ENCODE measurements at places on chromosomes 4 and X.
A peak's percentile ranks its signal among the peaks of the same experiment; 100 is the strongest.

DNA sequence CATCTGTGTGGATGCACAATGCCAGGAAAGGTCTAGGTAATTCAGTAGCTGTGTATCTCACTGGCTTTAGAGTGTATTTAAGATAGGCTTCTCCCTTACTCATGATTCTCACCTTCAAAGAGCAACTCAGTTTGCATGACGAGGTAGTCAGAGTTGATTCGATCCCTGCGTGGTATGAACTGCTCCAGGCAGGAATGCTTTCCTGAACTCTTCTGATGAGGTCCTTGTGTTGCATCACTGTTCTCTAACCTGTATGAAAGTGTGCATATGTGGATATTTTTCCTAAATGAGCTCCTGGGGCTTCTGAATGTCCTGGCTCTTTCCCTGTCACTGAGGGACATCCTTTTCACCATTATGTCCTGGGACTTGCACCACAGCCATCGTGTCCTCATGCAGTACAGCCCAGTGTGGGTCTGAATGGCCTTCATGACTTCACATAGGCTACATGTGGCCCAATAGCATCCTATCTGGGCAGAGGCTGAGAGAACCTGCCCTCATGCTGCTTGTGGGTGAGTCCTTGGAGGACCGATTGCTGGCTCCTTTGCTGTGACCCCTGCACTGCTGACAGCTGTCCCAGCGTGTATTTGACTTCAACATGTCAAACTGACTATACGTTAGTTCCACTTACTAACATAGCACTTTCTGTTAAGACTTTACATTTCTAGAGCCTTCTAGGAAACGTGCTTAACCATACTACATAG, 65.3 kb upstream of the WDR1 start:
- no peak for DNase-seq

DNA sequence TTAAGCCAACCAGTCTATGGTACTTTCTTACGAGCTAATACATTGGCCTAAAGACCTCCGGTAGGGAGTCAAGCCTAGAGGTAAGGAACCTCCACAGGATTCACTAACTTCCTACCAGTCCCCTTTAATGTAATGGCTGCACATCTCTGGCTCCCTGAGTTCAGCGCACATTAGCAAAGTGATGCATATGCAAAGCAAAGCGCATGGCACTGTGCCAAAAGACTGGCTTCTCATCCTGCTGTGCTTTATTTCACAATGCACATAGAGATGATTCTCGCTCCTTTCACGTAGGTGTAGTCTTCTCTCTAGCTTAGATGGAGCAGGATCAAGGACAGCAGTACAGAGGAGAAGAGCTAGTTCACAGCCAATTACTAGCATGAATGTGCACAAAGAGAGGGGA, 14.6 kb upstream of the CLTRN start:
- no peak for DNase-seq

- DNase-seq, result peak; percentile 66
These were observed 65.8 kb upstream of the MSN start for GRCh38 chrX:65601530-65602220.

DNA sequence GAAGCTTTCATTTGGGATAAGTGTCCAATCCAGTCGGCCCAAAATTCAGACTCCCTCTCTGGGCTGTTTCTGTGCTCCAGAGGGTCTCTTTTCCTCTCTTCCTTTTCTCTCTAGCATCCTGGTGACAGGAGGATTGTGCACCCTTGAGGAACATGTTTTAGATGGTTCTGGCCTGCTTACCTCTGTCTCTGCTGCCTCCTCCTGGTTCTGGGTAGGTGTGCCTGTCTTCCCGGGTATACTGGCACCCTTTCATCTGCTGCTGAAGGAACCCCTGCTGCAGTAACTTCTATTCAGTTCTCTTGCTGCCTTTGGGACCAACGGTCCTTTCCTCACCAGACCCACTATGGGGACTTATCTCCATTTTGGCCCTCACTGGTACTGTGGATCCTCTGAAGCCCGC, 53.2 kb downstream of the HMGB2 start:
- DNase-seq, result no peak

- DNase-seq, result no peak
These were observed 248.7 kb downstream of the DHX15 start for GRCh38 chr4:24335616-24336015.

DNA sequence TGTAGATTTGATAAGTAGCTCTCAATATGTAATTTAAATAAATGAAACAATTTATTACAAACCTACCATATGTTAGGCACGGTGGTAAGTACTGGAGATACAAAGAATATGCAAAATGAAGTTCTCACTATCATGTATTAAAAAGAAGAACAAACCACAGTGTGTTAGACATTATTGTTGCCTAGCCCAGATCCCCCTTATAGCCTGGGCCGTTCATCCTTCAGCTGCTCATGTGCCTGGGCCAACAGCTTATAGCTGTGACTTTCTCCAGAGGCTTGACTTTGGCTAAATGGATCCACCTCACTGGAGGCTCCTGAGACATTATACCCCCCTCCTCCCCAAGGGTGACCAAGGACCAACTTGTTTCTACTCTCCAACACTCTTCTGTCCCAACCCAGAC, 29.8 kb upstream of the CCNG2 start:
- no peak for DNase-seq

GRCh38 chrX:25198891-25199290, 183.1 kb upstream of the ARX start:
- DNase-seq, result no peak

GRCh38 chr4:4763822-4764557, 95.5 kb upstream of the MSX1 start:
- DNase-seq, result no peak

GRCh38 chr4:157014621-157015591, 43.3 kb upstream of the PDGFC start:
- DNase-seq, result no peak

DNA sequence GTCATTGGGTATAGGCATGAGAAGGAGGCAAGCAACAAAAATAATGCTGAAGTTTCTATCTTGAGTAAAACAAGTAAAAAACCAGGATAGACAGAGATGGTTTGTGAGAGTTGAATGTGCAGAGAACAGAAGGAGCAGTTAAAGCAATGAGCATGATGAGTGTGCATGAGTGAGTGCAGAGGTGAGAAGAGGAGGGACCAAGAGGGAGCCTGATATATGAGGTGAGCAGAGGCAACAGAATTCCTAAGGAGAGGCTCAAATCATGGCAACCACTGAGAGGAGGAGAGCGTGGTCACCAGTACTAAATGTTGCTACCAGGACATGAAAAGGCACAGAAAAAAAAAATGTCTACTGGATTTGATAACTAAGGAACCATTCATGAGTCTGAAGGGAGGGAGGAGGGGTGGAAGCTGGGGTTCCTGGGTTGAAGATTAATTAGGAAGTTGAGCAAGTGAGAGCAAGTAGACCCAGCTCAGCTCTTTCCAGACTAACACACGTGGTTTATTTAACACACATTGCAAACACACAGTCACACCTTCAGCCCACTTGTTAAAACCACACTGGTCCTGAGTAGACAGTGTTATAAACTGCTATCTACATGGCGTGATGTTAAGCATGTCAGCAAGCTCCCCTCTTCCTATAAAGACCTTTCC, 69.0 kb upstream of the IQCM start:
- no peak for DNase-seq

DNA sequence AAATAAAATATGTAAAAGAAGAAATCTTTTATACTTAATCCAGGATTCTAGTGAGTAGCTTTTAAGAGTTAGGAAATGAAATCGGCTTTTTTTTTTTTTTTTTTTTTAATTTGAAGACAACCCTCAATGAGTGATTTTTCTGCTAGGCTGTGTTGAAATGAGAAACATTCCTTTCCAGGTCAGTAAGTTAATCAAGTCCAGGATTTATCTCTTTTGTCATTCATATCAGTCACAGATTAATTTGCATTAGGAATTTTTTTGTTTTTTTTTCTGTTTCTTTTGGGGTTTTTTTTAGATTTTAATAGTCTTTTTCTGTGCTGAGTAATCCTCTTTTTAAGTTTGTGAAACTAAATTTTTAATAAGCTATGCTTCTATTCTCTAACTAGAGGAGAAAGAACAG, 448.1 kb downstream of the ADGRL3 start:
- DNase-seq, result no peak

DNA sequence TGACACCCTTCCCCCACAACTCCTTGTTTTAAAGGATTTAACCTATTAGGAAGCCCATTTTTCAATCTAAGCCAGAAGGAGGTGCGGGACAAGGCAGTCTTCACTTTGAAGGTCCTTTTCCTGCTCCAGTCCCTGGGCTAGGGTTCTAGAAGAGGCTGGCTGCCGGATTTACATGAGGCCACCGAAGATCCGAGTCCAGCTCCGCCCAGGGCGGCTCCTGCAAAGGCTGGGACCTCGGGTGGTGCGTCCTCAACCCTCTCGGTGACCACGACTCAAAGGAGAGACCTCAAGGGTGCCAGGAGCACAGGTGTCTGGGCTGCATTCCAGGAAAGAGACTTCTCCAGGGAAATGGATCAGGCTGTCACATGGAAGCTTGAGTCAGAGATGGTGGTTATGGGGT, 471.6 kb downstream of the PCDH19 start:
- no peak for DNase-seq

GRCh38 chrX:87409113-87409841, 108.3 kb upstream of the KLHL4 start:
- no peak for DNase-seq

DNA sequence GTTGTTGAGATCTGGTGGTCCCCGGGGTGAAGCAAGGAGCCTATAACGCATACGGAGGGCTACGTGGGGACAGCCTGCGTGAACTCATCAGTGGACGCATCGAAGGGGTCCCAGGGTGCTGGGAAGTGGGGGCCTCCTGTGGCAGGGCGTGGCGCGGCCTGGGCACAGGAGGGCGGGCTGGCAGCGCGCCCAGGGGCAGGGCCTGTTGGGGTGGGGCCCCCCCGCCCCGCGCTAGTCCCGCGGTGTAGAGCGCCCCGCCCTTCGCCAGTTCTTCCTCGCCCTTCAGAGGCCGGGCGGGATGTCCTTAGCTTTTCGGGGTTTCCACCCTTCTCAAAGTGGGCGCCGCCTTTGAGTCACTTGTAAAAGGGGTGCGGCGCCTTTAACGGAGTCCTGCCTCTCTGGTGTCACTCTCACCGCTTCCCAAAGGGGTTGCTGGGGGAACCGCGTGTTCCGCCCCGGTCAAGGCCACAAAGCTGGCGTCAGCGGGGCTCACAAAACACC, 632 bp downstream of the PLP2 start:
- peak; percentile 60 for DNase-seq

DNA sequence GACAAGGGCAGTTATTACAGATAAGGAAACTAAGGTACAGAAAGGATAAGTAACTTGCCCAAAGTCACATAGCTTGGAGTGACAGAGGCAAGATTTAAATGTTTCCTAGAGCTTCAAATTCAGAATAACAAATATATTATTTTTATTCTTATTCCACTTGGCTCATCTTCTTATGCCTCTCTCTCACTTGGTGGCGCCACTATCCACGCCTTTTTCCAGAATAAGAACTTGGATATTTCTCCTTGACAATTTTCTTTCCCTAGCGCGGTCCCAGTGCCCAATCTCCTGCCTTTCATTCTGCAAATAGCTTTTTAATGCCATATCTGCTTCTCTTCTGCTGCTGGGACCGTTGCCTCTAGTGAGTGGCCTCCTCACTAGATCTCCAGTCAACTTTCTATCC, 78.5 kb downstream of the MSN start:
- DNase-seq, result no peak

DNA sequence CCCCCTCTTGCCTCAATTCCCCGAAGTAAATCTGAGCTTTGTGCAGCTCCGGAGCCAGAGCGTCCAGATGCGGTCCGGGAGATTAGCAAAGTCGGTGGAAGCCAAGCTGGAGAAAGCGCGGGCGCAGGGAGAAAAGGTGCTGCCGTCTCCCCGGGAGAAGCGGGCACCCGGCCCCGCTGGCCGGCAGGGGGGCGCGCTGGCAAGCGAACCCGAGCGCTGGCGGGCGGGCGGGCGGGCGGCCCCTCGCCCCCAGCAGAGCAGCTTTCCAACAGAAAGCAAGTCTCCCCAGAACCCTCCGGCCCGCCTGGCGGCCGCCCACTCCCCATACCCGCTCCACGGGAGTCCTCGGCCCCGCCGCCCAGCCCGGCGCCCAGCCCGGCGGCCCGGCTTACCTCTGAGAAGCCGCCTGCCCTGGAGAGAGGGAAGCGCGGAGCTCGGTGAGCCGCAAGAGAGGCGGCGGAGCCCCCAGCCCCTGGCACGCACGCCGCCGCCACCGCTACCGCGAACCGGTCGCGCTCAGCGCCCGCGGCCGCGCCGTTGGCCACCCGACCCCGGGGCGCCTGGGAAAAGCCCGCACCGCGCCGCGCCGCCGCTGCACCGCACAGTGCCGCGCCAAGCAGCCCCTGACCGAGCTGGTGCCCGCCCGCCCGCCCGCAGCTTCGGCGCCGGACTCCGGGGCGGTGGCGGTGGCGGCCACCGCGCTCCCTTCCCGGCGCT, 529 bp upstream of the CITED1 start:
- no peak for DNase-seq

DNA sequence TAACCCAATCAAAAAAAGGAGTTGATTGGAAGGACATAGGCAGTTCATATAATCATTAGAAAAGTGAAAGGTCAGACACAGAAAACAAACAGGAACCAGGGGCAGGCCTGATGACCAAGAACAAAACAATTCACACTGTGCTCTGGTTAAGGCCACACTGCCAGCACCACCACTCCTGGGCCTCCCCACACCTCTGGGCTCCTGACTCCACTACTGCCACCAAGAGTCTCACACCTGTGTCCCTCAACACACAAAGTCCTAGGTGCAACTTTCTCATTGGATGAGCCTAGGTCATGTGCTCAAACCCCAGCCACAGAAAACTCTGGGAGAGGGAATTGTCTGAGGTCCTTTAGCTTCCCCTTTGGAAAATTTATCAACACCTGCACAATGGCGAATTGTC, 11.1 kb upstream of the FAM9C start:
- DNase-seq, result no peak

- DNase-seq, result no peak
These were observed 89.2 kb upstream of the EFHC2 start for GRCh38 chrX:44432641-44433040.

DNA sequence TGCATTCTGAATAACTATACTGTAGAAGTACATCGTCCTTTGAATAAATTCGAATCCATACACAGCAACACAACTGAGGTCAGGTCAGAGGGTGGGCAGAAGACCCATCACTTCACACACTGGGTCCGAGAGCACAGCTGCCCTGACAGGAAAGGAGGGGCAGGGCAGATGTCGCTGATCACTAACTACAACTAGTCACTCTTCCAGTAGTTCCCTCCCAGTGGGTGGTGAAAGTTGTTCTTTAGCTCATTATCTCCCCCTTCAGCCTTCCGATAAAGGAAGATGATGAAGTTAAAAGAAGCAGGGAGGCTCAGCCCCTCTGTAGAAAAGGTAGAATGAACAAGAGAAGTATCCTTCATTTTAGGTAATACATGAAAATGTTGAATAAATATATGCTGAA, 278.9 kb downstream of the INPP4B start:
- peak; percentile 77 for DNase-seq

DNA sequence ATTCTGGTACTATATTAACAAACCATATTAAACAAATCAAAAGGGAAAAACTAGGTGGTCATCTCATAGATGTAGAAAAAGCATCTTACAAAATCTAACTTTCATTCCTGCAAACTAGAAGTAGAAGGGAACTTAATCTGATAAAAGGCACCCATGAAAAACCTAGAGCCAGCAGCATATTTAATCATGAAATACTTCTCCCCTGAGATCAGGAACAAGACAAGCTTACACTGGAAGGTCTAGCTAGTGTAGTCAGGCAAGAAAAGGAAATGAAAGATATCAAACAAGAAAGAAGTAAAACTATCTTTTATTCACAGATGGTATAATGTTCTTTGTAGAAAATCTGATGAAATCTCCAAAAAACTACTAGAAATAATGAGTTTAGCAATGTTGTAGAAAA, 41.2 kb downstream of the ATP10D start:
- no peak for DNase-seq

GRCh38 chrX:110569506-110569905, 210.9 kb downstream of the RTL9 start:
- no peak for DNase-seq

Measured in CD4-positive, alpha-beta T cell treated with Interleukin-6 at 100 ng/mL for 8 hours (primary cell).